ENCODE measurements at places on chromosomes 7 and 10.

DNA sequence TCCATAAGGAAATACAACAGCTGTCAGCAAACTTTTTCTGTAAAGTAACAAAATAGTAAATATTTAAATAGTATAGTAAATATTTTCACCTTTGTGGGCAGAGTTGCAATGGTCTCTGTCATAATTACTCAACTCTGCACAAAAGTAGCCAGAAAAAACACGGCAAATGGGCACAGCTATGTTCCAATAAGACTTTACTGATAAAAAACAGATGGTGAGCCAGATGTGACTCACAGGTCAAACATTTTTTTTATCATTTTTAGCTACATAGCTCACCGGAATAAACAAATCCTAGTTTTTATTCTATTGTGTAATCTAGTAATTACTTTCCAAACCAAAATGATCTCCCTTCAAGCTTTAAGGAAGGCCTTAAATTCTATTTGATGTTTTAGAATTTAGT is 55.3 kb downstream of the NCAPG2 start:
- DNase-seq: no peak

- no peak for DNase-seq
These were observed 354.6 kb upstream of the SHH start for GRCh38 chr7:156166692-156167416.

DNA sequence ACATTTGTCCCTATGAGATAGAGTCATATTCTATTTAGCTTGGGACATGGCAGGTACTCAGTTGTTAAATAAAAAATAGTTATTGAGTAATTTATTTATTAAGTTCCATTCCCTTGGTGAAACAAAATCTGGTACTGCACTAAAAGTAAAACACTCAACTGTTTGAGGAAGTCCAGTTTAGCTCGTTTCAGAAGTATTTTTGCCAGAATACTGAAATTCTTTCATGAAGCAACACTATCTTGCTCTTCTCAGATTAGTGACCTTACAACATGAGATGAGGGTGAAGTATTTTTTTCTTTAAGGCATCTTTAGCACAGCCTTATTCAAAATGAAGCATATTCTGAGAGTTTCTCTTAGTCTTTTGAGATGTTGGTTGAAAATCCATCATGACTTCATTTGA is 106.0 kb downstream of the ZNF365 start:
- no peak for DNase-seq

DNA sequence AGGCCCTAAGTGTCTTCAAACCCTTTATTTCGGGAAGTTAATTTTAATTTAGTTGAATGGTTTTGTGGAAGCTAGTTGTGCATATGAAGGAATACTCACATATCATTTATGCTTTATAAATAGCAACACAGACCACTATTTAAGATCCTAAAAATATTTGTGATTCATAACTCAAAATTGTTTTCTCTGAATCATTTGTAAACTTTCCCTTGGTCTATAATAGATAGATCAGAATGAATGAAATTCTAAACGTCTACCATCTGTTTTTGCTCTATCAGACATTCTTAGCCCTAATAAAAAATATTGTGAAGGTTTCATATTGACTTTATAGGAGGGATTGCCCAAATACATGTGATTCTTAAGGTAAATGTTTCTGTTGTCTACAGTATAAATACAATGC is 43.5 kb downstream of the LOXL4 start:
- DNase-seq: no peak
